ENCODE measurements at places on chromosomes 1 and 21.
A peak's percentile ranks its signal among the peaks of the same experiment; 100 is the strongest.

GRCh38 chr1:156848461-156849150 lies 10.3 kb downstream of the INSRR start:
- peak; percentile 20 for DNase-seq

- DNase-seq: no peak
Observed at GRCh38 chr1:67368046-67368514, 60.4 kb downstream of the IL12RB2 start.

DNA sequence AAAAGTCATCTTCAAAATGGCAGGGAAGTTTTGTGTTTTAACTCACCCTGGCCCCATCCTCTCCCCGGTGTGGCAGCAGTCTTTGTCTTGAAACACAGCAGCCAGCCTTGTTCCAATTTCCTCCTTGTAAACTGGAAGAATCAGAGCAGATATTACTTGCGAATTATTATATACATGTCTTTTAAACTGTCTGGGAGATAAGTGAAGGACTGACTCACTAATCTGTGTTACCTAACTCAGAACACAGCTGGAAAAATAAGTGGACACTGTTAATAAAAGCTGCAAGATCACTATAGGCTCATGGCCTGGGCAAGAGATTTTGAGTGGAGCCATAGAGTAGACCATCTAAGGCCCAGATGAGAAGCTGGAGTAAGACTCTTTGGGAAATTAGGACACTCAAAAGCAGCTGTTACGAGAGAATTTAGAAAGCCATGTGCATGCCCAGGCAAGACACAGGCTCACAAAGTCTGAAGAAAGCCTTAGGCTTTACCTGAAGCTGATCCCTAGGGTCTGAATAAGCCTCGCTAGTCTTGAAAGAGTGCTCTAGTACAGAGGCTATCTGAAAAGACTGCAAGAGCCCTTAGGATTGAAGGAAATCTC lies 233.0 kb upstream of the RAB4A start:
- DNase-seq: no peak

DNA sequence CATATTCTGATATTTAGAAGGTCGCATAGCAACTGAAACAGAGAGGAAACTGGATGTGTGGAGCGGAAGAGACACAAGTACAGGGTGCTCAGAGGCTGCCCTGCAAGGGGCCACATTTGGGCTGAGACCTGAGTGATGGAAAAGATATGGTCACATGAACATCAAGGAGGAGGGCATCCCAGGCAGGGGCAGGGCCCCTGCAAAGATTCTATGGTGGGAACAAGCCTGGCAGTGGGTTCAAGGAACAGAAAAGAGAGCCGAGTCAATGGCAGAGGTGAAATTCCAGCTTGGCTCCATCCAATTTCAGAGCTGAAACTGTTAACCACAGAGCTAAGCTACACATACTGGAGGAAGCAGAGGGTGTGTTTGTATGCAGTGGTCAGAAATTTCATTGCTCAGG lies 227.7 kb downstream of the PRDM2 start:
- DNase-seq: no peak

GRCh38 chr1:95657248-95657647 lies 423.2 kb downstream of the RWDD3 start:
- DNase-seq: no peak

GRCh38 chr1:111461765-111462164 lies 12.0 kb upstream of the C1orf162 start:
- DNase-seq: no peak

- DNase-seq: peak; percentile 70
Observed at GRCh38 chr1:25543425-25544242, at the start of gene LDLRAP1. TSS of gene LDLRAP1 (plus strand) at chr1:25543606. CDS start at chr1:25543699, 93 bp downstream.

- peak; percentile 79 for DNase-seq
Observed at GRCh38 chr1:53896635-53897229, 2.7 kb downstream of the DIO1 start.

GRCh38 chr21:36902331-36902730 lies 64.1 kb downstream of the HLCS start:
- no peak for DNase-seq

- peak; percentile 27 for DNase-seq
Observed at GRCh38 chr1:231192620-231193163, 30.8 kb downstream of the TRIM67 start.

DNA sequence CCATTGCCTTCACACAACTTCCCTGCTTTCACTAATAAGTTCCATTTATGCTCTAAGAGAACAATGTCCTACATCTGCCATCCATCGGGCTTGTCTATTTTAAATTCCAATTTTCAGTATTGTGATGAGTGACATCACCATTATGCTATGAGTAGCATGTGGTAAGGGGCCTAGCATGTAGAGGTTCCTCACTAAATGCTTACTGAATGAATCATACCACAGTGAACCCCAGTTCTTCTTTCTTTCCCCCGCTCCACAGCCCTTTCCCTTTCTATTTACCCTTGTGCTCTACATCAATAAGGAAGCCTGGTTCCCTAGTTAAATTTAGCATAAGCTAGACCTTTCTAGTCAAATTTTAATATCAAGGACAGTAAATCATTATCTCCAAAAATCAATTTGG lies 195.0 kb upstream of the RGS18 start:
- peak; percentile 23 for DNase-seq

DNA sequence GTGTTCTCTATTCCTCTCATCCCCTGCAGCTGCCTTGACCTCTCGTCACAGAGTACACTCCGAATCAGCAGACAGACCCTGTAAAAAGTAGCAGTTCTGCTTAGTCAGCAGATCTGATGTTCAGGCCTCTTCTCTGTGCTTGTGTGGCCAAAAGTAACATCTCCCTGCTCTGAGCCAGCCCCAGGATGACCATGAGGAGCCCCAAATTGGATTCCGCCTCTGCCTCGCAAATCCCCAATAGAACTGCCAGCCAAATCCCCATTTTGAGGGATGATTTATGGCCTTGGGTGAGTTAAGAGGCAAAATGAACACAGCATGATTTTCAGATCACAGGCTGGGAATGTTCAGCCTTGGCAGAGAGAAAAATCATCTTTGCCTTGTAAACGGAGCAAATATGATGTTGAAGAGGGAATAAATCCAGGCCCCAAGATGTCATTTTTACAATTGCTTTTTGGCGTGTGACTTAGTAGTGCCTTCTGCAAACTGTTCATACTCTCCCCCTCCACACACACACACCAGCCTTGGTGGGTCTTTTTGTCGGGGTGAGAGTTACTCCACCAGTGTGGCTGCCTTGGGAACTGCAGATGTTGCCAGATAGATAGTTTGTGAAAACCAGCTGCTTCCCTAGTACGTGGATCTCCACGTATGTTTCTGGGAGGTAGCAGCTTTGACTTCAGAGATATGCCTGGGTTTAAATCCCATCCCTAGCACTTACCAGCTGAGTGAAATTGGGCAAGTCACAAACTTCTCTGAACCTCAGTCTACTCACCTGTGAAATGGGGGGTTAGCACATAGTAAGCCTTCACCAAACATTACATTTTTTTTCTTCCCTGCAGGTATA lies 77.8 kb downstream of the MAN1C1 start:
- no peak for DNase-seq

DNA sequence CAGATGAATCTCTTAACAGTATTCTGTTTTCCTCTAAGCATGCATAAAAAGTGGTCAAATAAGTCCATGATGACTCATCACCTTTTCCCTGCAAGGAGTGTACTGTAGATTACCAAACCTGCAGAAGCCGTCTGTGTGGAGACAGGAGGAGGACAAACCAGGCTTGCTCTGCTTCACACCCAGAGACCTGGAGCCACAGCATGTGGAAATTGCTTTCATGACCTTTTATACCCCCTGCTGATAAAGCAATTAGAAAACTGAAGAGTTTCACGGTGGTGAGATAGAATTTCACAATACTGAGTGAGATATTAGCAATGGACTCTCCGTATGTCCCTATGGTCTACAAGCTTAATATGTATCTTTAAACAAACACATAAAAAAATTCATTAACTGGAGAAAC lies 9.4 kb downstream of the CORT start:
- peak; percentile 80 for DNase-seq

GRCh38 chr1:205069371-205070125 lies 14.7 kb downstream of the TMEM81 start:
- DNase-seq: no peak

DNA sequence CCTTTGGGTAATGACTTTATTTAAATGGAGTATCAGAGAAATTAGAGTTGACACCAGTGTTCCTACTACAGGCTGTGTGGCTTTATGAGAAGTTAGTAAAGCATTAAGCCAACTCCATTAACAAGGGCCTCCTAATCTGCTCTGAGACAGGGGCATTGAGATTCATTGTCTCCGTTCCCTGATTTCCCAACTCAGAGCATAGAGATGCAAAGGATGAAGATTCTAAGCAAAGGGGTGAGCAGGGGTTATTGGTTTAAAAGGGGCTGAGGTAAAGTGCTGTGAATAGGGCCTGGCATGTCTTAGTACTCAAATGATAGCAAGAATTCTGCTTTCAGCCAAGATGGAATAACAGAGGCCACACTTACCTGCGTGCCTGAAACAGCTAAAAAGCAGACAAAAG lies 428.4 kb downstream of the PTPRU start:
- no peak for DNase-seq

DNA sequence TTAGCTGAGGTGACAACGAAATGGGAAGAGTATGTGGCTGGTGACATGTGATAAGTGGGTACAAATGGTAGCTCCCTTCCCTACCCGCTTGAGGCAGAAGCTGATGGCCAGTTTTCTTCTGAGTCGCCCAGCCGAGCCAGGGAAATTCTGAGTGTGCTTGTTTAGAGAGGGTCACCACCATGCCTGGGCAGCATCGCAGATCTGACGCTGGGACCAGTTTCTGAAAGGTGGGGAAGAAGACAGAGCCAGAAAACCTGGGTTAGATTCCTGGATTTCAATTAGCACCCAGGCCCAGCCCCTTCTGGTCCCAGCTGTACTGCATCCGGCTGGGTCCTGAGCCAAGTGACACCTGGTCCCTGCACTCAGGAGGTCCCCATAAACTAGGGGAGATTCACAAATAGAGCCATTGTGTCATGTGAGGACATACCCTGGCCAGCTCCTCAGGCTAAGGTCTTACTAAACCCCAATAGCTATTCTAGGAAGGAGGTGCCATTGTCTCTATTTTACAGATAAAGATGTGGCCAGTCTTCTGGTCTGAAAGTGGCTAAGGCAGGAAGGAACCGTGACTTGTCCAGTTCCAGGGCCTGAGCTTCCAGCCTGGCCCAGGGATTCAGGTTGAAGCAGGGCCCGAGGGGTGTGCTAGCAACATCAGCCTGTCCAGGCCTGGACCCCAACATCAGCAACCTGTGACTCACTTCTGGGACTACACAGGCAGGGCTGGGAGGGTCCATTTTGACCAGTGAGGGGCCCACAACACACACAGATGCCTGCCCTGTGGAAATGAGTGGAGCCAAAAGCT lies 1.7 kb upstream of the TMEM61 start:
- DNase-seq: no peak
